ENCODE measurements at places on chromosomes 1 and 21.

GRCh38 chr21:43021756-43022600 lies 47.6 kb downstream of the PKNOX1 start:
- DNase-seq = no peak

DNA sequence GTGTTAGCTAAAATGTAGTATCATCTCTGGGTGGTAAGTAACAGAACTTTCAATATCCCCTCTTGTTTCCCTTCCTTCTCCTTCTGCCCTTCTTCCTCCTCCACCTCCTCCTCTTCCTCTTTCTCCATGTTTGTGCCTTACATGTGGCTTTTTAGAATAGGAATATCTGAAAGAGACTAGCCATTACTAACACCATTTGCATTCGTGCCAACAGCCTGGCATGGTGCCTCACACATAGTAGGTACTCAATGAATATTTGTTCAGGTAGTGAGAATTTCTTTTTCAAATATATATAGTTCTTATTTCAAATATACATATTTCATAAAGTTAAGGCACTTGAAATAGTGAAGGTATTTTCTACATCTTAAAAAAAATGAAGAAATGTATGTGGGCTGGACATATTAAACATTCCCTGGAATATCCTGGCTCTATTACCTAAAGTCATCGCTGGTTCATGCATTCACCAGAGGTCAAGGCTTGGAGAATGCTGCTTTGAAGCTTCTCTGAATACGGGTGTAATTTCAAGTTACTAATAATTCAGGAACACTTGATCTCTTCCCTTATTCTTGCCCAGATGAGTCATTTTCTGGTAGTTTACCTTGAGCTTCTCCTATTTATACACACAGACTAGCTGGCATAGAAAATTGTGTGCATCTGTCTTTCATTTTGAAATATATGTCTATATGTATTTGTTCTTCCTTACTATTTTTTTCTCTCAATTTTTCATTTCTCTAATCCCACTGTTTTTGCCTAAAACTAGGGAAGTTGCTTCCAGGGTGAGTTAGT lies 319.4 kb downstream of the TGFB2 start:
- no peak for DNase-seq

DNA sequence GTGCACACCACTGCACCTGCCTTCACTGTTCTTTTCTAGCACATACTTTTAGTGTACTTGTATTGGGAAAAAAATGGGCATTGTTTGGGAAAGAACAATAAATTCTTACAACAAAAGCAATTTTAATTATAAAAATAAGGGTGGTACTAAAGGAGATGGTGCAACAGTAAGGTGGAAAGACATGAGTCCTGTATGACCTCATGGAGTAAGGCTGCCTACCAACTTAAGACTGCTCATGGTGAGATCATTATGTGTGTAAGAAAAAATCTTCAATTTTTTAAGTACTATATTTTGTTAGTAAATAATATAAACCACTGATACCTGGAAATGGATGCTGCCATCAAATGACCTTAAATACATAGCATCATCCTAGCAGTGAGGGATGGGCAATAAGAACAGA lies 29.6 kb upstream of the PHGDH start:
- no peak for DNase-seq

DNA sequence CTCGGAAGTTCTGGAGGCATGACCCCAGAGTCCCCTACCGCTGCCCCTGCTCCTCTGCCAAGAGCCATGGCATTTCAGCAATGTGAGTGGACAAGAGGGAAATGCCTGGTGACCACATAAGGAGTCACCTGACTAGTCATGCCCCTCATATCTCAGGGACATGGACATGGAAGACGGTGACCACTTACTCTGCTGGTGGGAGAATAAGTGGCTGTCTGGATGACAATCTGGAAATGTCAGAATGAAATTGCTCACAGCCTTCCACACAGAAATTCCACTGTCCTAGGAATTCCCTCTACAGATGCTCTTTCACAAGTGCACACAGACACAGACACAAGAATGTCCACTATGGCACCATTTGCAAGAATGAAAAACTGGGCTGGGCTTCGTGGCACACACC lies 24.3 kb upstream of the PLEKHG5 start:
- DNase-seq = no peak

GRCh38 chr1:241992734-241993133 lies 6.2 kb downstream of the MAP1LC3C start:
- no peak for DNase-seq

DNA sequence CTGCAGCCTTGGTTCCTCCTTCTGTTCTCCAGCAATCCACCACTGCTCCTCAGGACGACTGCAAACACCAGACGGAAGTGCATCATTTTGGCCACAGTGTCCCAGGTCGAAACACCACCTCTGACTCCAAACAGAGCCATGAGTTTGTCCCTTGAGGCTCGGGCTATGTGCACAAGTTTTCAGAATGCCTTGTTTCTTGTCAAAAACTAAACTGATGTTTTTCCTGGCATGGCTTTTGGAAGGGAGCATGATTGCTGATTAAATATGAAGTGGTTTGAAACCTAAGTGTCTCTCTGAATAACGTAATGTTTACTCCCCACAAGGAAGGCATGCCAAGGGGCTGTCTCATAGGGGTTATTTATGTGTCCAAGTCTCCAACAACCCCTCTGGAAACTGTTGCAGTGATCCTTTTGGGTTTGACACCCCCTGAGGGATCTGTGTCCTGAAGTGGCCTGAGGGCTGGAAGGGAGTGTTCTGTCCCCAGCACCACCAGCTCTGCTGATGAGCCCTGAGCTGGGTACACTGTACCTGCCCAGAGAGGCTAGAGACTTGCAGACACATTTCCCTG lies 132.7 kb downstream of the PLPP3 start:
- no peak for DNase-seq

Data from AG04449 (cell line).